ENCODE measurements at places on chromosomes 6 and 20.

DNA sequence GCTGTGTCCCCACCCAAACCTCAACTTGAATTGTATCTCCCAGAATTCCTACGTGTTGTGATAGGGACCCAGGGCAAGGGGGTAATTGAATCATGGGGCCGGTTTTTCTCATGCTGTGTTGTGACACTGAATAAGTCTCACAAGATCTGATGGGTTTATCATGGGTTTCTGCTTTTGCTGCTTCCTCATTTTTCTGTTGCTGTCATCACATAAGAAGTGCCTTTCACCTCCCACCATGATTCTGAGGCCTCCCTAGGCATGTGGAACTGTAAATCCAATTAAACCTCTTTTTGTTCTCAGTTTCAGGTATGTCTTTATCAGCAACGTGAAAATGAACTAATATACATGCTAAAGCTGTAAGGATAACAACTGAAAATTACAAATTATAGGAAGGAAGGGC, 88.3 kb downstream of the CDYL start:
- no peak for DNase-seq

DNA sequence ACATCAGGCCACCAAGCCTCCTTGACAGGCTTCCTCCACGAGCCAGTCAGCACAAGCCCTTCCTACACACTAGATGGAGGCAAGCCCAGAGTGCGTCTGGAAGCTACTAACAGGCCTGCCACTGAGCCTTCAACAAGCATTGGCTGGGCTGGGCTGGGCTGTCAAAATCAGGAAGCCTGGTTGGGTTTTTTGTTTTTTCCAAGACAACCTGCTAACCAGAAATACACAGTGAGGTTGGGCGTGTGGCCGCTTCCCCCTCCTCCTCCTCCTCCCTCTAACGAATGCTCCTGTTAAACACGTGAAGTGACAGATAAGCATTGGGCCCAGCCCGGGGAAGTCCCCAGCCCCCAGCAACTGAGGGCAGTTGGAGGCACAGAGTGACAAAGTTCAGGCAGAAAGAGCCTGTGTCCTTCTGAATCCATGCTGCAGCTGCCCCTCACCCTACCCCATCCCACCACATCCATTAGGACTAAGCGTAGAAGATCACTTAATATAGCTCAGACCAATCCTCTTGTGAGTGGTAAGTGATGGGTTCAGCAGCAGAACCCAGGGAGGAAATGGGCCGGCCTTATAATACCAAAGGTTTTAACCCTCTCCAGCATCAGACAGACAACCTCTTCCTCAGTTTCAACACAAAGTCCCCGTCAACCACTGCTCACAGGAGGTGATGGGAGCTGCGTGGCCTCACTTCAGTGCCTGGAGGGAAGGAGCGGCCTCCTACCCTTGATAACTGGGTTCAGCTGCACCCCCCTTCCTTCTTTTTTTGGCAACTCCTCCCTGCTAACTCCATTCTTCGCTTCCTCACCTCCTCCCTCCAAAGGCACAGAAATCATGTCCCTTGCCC, 1.1 kb downstream of the NFATC2 start:
- DNase-seq = peak; percentile 84

GRCh38 chr20:57950764-57951485, 241.1 kb upstream of the PMEPA1 start:
- DNase-seq = no peak

DNA sequence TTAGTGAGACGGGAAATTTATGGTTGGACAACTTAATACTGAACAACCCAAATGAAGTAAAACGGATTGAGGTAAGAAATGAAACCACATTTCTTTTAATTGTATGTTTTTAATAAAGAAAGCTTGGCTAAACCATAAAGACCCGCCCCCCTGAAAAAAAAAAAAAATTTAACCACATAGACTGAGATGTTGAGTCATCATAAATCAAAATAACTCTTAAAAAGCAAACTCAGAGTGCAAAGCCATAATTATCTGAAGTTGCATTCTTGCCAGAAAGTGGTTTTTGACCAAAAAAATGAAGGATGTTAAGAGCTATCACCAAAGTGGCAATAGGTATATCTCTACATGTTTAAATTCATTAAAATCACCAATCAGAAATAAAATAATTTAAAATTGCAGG, 101.8 kb upstream of the COL21A1 start:
- DNase-seq = no peak

DNA sequence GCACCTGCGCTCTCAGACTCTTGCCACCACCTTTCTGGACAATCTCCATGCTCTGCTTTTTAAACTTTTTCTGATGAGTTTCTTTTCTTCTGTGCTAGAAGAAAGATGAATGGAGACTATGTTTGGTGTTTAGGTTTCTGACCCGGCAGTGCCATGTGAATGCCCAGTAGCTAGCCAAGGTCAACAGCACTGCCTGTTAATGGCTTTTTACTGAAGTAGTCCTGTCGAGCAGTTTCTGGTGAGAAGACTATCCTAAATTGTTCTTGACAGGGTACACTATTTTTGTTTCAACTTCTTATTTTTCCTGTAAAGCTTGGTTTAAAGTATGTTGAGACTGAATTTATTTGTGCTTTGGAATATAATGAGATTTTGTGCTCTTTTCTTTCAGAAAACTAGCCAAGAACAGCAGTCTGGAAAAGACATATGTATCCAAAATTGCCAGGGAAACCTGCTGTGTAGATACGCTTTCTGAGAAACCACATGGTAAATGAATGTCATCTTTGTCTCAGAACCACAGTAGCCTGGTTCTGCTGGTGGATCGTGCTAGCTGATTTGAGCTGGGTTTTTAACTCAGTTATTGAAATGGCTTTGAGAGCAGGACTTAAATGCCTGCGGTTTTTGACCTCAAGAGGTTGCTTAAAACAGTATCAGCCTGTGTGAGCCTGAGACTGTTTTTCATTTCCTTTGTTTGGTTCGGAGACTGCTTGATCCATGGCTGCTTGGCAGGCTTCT, 48.1 kb downstream of the KCNS1 start:
- DNase-seq = peak; percentile 33

DNA sequence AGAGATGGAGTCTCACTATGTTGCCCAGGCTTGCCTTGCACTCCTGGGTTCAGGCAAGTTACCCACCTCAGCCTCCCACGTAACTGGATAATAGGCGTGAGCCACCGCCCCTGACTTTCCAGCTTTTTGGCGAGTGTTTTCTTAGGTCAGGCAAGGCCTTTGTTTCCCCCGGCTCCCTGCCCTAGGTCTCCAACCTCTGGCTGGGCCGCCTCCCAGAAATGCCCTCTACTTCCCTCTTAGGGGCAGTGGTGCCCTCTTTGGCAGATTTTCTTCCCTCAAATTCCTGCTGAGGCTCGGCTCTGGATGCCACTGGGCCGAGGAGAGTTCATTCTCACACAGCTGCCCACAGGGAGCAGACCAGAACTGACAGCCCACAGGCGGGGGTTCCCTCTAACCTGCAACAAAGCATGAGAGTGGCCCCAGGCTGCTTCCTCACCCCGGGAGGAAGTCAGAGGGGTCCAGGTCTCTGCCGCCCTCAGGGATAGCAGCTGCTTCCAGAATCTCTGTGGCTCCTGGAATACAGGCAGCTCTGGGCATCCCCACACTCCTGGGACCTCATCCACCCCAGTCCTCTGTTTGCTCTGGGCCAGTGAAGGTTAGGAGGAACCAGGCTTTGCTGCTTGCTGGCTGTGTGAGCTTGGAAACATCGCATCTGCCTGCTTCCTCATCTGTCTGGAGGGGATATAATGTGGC, 56.5 kb downstream of the TCP11 start:
- DNase-seq = no peak

DNA sequence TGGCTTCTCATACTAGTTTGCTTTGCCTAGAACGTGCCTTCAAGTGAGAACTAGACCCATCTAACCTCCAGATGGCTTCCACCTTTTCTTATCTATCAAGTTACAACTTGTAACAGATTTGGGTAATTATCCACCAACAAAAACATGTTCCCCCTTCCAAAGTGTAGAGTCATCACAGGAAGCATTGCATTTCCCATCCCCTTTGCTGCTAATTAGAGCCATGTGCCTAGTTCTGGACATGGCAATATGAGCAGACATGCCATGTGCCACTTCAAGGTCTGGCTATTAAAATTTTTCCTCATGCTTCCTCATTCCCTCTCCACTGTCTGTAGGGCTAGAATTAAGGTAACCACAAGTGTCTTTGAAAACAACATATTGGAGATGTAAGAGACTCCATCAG, 814.4 kb downstream of the TENT5A start:
- DNase-seq = no peak

DNA sequence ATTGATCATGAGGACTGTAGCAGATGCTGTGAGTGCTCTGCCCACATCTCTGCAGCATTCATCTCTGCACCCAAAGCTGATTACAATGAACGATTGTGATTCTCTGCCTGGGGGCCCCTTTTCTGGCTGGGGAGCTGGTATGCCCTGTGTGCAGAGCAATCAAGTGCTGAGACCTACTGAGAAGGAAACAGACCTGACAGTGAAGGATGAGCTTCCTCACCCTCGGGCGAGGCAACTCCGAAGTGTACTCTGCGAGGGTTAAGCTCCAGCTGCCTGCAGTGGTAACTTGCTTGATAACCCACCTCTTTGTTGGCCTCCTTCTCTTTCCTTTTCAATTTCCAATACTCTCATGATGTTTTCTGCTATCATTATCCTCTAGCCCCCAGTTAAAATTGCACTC, 289.7 kb upstream of the RNF24 start:
- no peak for DNase-seq

- DNase-seq = peak; percentile 26
Measured at GRCh38 chr20:62066339-62066982, 780 bp upstream of the TAF4 start.

- no peak for DNase-seq
Measured at GRCh38 chr20:20073801-20074371, 21.6 kb downstream of the CFAP61 start.

- no peak for DNase-seq
Measured at GRCh38 chr6:30703821-30704220, 13.0 kb upstream of the NRM start.

- DNase-seq = no peak
Measured at GRCh38 chr6:133166766-133167165, 74.4 kb upstream of the EYA4 start.
